ENCODE measurements at places on chromosomes 3 and 15. TPM values are rescaled to one million over a fixed set of nuclear protein-coding genes. Genes with fewer than 3 reads are reported as not detected.
A peak's percentile ranks its signal among the peaks of the same experiment; 100 is the strongest.

Gene NLGN1
- 4.5 TPM for total RNA-seq

DNA sequence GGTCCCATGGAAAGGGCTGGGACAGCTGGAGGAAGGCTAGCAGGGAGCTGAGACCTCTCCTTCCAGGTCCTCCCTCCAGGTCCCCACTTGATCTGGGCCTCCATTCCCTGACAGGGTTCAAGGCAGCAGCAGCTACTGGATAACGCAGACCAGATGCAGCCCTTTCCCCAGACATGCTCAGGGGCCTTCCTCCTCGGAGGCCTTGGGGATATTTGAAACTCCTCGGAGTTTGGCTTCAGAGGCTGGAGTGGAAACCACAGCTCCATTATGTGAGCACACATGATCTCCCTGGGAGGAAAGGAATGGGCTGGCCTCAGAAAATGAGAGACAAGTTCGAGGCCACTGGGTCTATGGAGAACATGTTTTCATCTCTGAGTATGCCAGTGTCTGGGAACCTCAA is 119.3 kb downstream of the SMAD6 start:
- DNase-seq = no peak

GRCh38 chr15:45892182-45892581 is 257.4 kb downstream of the SQOR start:
- no peak for DNase-seq

DNA sequence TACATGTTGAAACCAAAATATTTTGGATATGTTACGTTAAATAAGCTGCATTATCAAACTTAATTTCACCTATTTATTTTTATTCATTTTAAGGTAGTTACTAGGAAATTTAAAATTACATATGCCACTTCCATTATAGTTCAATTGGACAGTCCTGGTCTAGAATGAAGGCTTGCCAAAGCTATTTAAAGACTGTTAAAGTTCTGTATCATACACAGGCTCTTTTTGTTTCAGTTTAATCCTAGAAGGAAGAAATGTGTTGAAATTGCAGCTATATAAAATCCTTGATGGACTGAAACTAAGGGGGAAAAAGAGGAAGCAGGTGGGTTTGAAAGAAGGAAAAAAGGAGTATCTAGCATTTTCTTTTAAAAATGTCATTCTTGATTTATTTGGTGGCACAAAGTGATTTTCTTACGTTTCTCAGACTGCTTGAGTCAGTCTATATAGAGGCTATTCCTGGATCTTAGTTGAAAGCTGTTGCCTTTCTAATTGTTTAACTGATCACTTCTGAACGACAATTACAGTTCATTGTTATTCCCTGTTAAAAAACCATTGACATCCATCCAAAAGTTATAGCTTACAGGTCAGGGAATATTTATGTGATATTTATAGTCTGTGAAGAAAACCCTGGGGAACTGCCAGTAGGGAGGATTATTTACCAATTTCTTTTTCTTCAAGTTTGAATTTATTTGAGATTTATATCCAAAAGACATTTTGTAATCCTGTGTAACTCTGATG is 195.0 kb downstream of the RORA start:
- DNase-seq = no peak

DNA sequence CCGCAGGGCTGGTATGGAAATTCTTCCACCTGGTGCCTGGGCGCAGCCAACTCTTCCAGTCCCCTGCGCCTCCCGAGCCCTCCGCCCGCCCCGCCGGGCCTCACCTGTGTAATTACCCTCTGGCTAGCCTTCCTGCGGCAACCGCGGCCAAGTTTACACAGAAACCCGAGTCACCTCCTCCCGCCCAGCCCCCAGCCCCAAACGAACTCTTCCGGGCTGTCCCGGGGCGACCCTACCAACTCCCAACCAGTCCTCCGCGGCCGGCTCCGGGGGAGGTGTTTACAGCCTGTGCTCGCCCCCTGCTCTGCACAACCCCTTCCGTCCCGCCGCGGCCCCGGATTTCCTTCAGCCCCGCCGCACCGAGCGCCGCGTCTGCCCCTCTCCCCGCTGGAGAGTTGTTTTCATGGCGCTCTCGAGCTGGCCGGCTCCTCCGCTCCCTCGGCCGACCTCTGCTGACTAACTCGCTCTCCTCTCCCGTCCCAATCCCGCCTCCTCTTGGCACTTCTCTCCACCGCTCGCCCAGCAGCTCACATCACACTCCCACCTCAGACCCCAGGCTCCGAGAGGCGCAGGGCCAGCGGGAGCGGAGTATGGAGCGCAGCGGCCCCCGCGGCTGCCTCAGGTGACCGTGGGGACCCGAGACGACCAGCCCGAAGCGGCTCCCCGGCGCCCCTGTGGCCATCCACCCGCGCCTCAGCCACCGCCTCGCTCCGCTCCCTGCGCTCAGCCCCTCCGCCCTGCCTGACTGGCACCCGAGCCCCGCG is 538 bp downstream of the ATOSA start:
- no peak for DNase-seq

Gene CTDSPL
- 28.0 TPM for total RNA-seq

DNA sequence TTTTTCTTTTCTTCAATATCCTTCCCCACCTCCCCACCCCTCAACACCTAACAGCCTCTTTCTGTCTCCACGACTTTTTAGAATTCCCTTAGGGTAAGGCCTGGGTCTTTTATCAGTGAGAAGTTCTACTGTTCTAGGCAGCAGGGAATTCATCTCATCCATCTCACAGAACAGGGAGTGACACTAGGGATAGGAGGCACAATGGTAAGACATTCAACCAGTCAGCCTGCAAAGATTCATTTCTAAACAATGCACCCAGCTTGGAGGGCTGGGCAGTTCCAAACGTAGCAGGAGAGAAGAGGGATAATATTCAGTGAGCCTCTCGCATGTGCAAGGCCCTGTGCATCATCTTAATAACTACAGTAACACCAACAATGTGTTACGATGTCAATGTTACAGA is 43.6 kb downstream of the LRIG1 start:
- DNase-seq = no peak

GRCh38 chr15:32683906-32684584 is 33.8 kb upstream of the GREM1 start:
- peak; percentile 86 for DNase-seq

GRCh38 chr3:128554465-128555097 is 61.6 kb upstream of the GATA2 start:
- no peak for DNase-seq

DNA sequence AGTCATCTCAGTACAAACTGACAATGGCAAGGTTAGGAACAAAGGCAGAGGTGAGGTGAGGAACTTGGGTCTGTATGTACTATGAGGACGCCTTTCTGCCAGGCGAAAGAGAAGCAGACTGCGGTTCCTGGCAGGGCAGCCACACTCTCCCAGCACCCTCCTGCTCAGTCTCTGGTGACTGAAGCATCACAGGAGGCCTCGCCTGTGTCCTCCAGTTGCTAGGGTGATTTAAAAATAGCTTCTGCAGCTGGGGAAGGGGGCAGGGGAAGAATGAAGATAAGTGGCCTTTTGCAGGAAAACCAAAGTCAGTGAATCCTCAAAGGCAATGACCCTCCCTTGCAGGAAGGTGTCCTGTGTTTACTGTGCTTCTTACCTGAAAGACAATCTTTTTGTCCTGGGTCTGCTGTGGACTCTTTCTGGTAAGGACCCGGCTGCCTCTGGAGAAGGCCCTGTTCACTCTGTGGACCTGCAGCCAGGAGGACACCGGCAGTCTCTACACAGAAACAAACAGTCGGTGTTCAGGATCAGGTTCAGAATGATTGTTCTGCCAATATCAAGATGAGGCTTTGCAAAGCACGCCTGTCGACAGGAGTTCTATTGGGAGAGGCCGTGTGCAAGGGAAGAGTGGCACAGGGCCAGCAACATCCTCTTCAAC is 65.7 kb upstream of the DGKG start:
- no peak for DNase-seq
